Glomerular endothelial cell (primary cell): ENCODE measurements at places on chromosomes 2 and 18. TPM values are rescaled to one million over a fixed set of nuclear protein-coding genes. Genes with fewer than 3 reads are reported as not detected.

Gene RAB27B
- total RNA-seq, result 0.15 and 0.99 TPM in 2 replicates

Gene DCDC2C
- total RNA-seq, result not detected in 2 replicates

Gene INSIG2
- total RNA-seq, result 7.5 and 8.7 TPM in 2 replicates

Gene ZNF514
- 5.1 and 8.3 TPM in 2 replicates for total RNA-seq

Gene MYO5B
- total RNA-seq, result 1.8 and 11.2 TPM in 2 replicates

Gene C1QL2
- not detected in 2 replicates for total RNA-seq

Gene CELF4
- total RNA-seq, result not detected in 2 replicates

Gene PRSS56
- total RNA-seq, result not detected in 2 replicates

Gene COLEC11
- 0.29 TPM in 1 of 2 replicates, not detected in the other for total RNA-seq

Gene SGPP2
- 1.4 TPM in 1 of 2 replicates, not detected in the other for total RNA-seq

Gene DSG3
- not detected in 2 replicates for total RNA-seq

Gene PIEZO2
- total RNA-seq, result 100.0 and 148 TPM in 2 replicates

GRCh38 chr2:224426656-224427055 lies 24.7 kb upstream of the FAM124B start:
- DNase-seq, result no peak

- no peak for DNase-seq
Measured at GRCh38 chr2:117635481-117635880, 179.0 kb upstream of the DDX18 start.

- peak; percentile 64 for DNase-seq
Measured at GRCh38 chr2:218229239-218229638, 12.2 kb downstream of the ARPC2 start.

- DNase-seq, result no peak
Measured at GRCh38 chr2:15692551-15693377, 101.1 kb downstream of the DDX1 start.

GRCh38 chr2:45748239-45748638 lies 96.8 kb downstream of the PRKCE start:
- no peak for DNase-seq

DNA sequence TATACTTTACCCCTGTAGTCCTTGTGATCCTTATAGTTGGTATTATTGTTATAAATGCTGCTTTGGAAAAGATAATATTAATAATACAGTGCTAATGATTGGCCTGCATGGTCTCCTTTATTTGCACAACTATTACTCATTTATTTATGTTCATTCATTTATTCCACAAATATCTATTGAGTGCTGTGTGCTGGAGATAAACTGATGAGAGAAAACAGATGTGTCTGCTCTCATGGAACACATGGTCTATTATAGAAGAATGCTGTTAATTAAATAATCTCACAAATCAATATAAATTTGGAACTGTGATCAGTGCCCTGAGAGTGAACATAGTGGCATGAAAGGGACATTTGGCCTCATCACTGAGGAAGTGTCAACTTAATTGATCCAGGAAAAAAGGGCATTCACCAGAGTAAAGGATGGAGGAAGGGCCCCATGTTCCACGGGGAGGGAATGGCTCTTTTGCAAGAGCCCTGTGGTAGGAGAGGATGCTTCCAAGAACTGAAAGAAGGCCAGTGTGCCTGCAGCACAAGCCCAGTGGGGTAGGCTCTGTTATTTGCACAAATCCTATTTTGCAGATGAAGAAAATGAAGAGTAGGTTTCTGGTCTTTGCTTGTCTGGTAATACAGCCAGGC lies 91.5 kb upstream of the STK39 start:
- DNase-seq, result no peak

- peak; percentile 20 for DNase-seq
Measured at GRCh38 chr2:238784671-238785527, 63.0 kb upstream of the TWIST2 start.

DNA sequence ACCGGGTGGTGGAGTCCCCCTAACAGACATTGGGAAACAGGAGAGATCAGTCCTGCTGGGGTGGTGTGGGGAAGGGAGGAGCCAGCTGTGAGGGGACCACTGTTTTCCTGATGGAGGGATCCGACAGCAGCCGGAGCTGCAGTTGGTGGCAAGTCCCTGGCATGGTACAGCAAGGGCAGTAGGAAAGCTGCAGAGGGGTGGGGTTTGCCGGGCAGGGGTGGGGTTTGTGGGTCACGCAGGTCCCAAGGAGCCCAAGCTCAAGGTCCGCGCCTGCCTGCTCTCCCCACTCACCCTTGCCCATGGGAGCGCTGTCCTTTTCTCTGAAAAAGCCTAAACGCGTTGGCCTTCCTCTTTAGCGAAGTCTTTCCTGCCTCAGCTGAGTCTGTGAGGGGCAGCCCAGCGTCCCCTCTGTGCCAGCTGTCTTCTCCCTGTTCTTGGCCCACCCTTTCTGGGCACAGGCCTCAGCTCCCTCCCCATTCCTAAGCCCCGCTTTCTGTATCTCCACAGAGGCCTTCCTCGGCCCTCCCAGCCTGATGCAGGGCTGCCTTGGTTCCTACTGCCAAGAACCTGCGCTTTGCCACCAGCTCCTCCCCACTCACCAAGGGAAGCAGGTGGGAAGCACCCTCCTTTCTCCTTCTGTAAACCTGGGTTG lies 29.3 kb upstream of the INHBB start:
- DNase-seq, result no peak

GRCh38 chr2:168830958-168831357 lies 28.5 kb downstream of the NOSTRIN start:
- no peak for DNase-seq

GRCh38 chr2:98158305-98158704 lies 71.3 kb downstream of the VWA3B start:
- no peak for DNase-seq

DNA sequence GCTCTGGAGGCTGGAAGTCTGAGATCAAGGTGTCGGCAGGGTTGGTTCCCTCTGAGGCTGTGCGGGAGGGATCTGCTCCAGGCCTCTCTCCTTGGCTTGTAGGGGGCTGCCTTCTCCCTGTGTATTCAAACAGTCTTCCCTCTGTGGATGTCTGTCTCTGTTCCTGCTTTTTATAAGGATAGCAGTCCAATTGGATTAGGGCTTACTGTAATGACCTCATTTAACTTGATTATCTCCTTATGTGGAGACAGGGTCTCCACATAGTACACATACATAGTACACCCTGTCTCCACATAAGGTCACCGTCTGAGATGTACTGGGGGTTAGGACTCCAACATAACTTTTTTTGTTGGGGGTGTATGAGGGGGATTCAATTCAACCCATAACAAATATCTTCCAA lies 30.5 kb downstream of the TCF7L1 start:
- DNase-seq, result no peak

DNA sequence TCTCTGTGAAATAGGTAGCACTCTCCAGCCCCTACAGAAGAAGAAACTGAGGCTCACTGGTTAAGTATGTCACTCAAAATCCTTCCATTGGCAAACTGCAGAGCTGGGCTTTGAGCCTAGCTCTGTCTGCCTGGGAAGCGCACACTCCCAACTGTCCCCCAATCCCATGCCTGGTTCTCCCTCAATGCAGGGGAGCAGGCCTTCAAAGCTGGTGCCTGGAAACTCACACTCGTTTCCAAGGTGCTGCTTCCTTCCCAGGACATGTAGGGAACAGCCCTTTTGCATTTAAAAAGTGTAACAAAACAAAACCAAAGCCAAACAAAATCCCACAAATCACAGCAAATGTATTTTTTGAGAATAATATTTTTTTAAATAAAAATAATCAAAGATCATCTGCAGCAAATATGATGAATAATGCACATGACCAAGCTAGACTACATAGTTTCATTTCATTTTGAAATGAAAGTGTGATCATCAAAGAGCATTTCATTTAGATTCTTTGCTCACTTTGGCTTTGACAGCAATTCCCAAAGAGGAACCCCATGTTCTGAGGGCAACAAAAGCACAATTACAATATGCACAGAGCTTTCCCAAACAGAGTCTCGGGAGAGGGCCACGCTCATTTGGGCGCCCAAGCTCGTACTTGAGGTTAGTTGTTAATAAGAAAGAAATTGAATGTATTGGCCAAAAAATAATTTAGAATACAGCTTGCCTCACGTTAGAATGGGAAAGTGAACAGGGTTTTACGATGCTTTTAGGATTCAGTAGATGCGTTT lies 96.7 kb upstream of the ACKR3 start:
- no peak for DNase-seq

GRCh38 chr2:25982273-25982967 lies at the start of gene KIF3C:
TSS of gene KIF3C (minus strand) at chr2:25982497. CDS start at chr2:25981917, 580 bp downstream.
- no peak for DNase-seq

- no peak for DNase-seq
Measured at GRCh38 chr2:21774691-21775368, 651.1 kb downstream of the TDRD15 start.

DNA sequence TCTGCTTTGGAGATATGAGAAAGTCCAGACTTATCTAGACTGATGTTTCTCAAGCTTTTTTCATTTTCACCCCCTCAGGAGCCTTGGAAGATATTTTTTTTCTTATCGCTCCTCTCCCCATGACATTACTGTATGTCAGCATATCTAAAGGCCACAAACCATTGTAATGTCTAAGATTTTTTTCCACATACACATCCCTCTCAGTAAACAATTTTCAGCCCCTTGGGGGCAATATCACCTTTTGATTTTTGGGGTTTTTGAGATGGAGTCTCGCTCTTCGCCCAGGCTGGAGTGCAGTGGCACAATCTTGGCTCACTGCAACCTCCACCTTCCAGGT lies 60.3 kb upstream of the REL start:
- no peak for DNase-seq

DNA sequence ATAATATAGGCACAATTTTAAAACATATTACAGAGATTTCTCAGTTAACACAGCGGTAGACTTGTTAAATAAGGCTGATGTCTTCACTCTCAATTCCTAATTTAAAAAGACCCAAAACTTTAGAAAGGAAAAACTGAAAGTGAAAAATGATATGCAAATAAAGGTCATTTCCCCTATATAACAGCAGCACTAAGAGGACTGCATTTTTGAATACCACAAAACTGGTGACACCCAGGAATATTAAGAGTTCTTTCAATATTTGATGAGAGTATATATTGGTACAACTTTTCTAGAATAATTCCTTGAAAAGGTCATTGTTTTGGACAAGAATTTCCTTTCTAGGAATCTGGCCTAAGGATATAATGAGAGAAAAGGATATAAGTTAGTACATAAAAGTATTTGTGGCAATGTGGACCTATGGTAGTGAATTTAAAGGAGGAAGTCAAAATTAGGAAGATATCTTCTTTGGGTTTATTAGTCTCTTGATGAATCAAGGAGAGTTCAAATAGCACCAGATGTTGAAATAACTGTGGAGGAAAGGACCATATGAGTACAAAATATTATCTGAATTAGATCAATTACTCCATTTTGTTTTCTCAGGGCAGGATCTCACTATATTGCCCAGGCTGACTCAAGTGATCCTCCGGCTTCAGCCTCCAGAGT lies 70.3 kb downstream of the TMEM237 start:
- DNase-seq, result no peak

DNA sequence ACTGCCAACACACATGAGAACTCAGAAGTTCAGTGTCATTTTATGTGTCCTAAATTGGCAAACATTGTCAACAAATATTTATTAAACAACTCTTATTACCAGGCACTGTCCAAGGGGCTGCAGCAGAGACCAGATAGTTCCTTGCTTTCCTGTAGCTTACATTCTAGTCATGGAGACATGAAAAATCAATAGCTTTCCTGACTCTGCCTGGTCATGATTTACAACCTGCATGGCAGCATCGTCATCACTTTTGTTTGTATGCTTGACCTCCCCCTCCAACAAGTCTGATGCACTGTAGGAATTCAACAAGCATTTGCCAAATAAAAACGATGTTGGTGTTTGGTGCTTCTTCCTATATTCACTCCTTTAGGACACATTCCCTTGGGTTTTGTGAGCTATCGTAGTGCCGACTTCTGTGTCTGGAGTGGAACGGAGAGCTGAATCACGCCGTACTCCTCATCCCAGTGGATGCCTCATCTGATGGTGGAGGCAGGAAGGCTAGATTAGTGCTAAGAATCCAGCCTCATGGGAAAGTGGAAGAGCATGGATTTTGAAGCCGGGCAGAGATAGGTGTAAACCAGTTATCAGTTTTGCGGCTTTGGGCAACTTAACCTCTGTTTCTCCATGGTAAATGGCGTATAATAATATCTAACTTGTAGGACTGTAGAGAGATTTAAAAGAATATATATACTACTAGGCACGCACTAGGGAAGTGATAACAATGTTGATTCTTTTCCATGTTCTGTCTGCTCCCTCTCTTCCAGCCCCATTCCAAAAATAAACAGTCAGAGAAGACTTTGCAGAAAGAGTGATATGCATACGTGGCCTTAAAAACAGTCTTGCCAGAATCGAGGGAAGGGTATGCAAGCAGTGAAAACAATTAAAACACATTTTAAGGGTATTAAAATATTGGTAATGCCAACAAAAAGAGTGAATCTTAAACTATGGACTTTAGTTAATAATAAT lies 120.5 kb upstream of the ZFP36L2 start:
- DNase-seq, result no peak

- no peak for DNase-seq
Measured at GRCh38 chr2:110130757-110131156, 15.1 kb upstream of the MALL start.

GRCh38 chr2:119289642-119290041 lies 66.0 kb downstream of the STEAP3 start:
- DNase-seq, result no peak

- DNase-seq, result no peak
Measured at GRCh38 chr2:1736997-1737480, 7.3 kb downstream of the PXDN start.

DNA sequence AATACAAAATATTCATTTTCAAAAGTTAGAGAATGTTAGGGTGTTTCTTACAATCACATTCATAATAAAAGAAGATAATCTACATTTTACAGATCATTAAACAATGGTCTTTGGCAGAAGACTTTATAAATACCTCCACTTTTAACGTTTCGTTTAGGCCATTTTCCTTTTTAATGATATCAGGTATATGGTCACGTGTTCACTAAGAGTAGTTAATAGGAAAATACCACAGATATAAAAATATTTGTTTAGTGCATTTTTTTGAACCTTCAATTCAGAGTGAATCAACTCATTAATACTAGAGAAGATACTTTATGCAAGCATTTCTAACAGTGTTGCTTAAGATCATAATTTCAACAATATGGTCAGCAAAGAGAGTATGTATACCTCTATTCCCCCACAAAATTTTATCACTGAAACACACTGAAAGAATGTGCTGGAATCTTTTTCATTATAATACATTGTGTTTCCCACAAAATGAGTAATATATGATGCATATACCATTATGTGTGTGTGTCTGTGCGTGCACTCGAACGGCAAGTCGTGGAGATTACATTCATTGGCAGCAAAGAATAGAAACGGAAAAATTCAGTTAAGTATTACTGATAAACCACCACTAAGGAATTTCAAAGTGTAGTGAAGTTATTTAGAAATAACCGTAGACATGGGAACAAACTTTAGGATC lies 319.9 kb upstream of the THUMPD2 start:
- DNase-seq, result no peak

DNA sequence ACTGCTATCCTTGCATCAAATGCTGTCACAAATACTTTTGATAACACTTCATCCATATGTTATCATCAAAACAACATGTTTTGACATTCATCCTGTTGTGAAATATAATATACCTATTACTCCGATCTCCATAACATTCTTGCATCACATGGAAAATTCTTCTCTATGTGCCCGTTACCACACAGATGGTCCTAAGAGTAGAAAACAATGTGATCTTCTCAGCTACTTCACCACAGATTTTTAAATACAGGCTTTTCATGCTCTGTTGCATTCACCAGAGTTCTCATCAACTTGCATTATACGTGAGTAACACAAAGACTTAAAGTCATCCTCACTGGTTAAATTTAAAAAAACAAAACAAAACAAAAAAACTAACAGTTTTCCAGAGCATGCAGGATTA lies 1603.3 kb upstream of the ZEB2 start:
- DNase-seq, result no peak
